Stimulated activated CD4-positive, alpha-beta T cell treated with anti-CD3 and anti-CD28 coated beads, Interleukin-2, amount 100 ng/mL, for 24 hours (primary cell): ENCODE measurements at places on chromosomes 6 and 20.
A peak's percentile ranks its signal among the peaks of the same experiment; 100 is the strongest.

DNA sequence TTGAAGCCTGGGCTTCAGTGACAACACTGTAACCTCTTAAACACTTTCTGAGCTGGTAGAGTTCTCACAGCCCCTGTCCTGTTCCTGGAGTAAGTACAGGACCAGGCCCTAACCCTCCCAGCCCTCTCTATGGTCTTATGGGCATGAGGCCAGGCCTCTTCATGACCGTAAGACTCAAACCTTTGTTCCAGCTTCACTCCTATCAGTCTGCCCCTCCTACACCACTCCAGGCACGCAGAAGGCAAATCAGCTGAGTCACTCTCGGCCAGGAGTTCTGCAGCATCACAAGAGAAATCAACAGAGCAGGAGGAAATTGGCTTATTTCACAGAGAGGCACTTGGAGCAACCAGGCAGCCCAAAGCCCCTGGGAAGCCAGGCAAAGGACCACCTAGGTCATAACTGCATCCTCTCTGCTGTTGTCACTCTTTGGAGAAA, 25.3 kb upstream of the CHD6 start:
- DNase-seq, result no peak

DNA sequence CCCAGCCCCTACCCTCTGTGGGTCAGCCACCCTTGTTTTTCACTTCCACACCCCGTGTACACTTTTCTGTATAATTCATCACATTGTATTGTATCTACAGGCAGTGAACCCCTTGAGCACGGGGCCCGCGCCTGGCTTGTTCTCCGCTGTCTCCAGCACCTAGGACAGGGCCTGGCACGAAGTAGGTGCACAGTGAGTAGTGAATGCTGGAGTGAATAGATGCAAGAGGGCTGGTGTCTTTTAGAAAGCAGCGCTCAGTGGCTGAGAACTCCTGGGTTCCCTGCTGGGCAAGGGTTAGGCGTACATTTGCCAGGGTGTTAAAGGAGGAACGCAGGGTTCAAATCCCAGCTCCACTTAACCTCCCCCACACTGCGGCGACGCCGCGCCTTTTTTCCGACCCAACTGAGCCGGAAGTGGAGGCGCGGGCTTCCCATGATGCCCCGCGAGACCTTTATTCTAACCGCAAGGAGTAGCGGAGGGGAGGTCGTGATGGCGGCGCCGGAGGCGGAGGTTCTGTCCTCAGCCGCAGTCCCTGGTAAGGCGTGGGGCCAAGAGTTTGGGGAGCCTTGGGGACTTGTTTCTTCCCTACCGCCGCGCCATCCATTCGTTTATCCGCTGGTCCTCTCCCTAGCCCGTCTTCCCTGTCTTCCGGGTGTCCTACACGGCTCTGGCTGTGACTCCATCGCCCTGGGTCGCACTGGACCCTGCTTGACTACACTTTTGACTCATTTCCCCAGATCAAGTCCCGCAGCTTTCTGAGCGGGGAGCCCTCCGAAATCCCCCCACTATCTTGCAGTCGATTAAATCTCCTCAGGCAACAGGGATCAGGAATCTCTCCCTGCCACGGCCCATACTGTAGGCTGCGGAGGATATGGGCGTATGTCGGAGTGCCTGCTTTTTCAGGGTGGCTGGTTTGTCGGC, at the start of gene MAD2L1BP:
Gene MAD2L1BP (plus strand): TSS at position 454 of the 921 bp plus-strand sequence. CDS start 36 bp downstream, at position 490.
- DNase-seq, result peak; percentile 89

DNA sequence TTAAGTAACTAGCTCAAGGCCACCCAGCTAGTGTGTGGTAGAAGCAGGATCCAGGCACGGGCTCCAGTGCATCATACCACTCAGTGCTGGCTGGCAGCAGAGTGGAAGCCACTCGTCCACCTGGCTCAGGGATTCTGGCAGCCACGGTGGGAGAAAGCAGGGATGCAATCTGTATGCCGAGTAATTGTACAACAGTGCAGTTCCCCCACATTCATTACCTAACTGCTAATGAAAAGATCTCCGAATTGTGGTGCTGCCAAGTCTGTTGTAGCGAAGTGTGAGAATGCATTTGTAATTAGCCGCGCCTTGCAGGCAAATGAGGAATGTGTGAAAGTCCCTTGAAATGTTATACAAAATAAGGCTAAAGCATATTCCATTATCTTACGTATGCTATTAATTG, 29.0 kb downstream of the KCNG1 start:
- DNase-seq, result no peak

GRCh38 chr20:59182401-59183044, 18.9 kb downstream of the ZNF831 start:
- DNase-seq, result no peak

DNA sequence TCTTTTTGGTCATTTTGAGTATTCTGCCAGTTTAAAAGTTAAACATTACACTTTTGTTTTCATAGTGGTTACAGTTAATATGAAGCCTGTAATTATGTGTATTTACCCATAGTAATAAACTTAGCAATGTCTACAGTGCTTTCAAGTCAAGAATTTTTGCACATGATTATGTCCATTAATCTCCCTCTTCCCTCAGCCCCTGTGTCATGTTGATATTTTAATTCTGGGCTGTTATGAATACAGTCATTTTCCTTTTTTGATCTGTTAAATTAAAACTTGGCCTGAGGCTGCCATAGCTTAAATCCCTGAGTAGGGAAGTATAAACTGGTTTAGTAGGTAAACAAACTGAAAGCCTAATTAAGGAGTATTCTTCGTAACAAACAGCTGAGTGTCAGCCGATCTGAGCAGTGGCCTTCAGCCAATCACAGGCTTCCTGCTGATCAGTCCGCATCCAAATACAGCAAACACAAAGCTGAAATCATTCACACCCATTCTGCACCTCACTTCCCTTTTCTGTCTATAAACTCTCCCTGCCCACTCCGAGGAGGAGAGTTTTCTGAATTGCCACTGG, 9.5 kb upstream of the SFT2D1 start:
- DNase-seq, result no peak

GRCh38 chr6:122501475-122501874, 29.9 kb upstream of the SERINC1 start:
- no peak for DNase-seq

- no peak for DNase-seq
Measured at GRCh38 chr6:31663961-31664789, 622 bp downstream of the GPANK1 start.

DNA sequence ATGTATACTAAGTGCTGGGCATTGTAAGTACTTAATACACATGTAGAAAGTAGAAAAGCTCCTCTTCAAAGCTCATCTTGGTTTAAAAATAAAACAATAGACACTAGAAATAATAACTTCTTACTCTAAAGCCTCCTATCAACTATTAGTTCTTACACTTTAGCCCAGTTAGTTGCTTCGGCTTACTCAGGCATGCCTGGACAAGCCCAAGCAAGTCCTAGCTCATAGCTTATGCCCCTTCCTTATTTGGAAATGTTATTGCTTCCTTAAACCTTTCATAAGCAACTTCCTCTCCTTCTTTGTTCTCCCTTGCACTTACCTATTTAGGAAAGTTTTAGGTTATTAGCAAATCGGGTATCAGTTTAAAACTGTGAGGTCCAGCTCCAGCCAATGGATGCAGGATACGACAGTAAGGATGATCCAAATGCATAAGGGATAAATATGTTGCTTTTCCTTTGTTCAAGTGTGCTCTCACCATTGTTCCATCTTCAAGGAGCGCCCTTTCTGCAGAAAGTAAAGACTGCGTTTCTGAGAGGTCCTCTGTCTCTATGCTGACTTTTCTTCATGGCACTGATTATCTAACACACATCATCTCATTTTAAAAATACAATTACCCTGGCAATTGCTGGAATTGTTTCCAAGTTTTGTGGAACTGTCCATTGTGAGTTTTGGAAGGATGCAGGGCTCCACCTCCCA, 12.3 kb downstream of the TMEM30A start:
- DNase-seq, result no peak

DNA sequence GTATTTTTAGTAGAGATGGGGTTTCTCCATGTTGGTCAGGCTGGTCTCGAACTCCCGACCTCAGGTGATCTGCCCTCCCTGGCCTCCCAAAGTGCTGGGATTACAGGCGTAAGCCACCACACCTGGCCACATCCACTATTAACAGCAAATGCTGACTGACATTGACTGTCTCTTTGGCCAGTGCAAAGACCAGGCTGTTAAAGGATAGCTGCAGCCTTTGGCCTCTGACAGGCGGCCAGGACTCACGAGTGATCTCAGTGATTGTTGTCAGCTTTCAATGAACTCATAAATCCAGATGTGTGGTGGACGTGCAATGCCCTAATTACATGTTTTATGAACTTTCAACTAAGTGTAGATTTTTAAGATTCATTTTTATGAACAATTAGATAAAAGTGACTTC, 174.4 kb upstream of the EXOC2 start:
- no peak for DNase-seq

- DNase-seq, result no peak
Measured at GRCh38 chr6:92023410-92023966, 1395.9 kb downstream of the EPHA7 start.

DNA sequence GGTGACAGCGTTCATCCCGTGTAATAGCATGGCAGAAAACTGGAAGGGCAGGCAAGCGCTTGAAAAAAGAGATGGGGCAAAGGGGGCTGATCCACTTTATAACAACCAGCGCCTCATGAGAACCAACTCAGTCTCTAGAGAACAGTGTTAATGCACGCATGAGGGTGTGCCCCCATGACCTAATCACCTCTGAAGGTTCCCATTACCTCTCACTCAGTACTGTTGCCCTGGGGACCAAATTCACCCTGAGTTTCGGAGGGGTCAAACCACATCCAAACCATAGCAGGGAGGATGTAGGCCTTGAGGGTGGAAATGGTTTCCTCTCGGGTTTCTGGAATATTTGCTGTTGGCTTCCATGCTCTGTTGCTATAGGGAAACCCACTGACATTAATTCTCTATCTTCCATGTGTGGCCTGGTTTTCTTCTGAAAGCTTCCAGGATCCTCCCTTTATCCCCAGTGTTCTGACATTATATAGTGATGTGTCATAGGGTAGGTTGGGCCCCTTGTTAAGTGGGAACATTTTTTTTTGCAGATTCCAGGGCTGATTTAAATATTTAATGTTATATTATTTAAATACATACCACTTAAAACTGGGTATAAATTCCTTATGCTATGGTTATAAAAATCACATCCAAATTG, 65.2 kb downstream of the PPP1R14C start:
- DNase-seq, result no peak

DNA sequence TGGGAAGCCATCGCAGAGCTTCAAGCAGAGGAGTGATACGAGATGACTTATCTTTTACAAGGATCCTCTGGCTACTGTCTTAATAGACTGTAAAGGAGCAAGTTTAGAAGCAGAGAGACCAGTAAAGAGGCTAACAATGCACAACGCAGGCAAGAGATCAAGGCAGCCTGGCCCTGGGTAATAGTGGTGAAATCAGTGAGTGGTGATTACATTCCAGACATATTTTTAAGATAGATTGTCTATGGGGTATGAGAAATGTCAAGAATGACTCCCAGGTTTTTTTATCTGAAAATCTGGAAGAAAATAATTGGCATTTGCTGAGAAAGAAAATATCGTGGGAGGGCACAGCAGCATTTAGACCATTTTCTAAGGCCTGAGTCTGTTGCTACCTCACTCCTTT, 213.6 kb upstream of the HTR1E start:
- DNase-seq, result no peak

- DNase-seq, result no peak
Measured at GRCh38 chr6:105746130-105746505, 340.0 kb upstream of the PRDM1 start.

DNA sequence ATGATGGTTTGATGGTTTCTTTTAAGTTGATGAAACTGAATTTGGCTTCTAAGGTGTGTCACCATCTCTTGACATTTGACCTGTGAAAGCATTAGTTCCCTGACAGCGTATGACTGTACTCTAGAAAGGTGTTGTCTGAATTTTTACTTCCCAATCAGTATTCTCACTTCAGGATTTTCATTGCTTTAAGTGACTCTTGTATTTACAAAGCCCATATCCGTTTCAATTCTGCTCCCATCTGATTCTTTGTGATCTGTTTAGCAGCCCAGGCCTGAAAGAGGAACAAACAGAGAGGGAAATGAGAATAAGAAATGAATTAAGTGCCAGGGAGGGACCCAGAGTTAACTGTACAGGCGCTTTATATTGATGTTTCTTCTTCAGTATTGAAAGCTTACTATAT, 73.7 kb downstream of the FARS2 start:
- no peak for DNase-seq

DNA sequence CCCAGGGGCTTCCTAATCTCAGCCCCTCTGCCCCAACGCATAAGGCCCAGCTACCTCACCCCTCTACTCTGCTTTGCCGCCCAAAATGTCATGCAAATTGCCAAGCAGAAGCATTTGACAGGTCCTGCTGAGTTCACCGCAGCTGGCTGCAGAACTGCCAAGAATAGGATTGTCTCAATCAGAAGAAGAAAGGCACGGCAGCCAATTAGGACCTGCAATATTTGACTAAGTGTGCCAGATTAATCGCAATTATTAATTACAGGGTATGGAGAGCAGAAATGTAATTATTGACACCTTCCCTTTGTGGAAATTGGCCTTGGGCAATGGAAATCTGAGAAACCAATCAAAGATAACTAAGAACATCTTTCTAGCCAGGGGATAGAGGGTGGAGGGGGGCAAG, 318.6 kb downstream of the LRFN2 start:
- DNase-seq, result no peak

DNA sequence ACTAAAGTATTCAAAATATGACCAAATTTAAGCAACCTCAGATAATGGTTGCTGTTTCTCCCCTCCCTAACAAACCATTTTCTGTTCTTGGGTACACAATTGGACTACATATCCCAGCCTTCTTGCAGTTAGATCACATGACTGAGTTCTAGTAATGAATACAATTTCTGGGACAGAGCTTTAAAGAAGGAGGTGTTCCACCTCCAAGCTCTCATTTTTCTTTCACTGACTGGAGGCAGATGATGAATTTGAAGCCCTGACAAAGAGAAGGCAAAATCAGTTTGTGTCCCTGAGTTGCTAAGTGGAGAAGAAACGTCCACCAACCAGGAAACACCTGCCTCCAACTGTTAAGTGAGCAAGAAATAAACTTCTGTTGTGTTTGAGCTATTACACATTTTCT, 117.2 kb downstream of the LCA5 start:
- DNase-seq, result no peak

DNA sequence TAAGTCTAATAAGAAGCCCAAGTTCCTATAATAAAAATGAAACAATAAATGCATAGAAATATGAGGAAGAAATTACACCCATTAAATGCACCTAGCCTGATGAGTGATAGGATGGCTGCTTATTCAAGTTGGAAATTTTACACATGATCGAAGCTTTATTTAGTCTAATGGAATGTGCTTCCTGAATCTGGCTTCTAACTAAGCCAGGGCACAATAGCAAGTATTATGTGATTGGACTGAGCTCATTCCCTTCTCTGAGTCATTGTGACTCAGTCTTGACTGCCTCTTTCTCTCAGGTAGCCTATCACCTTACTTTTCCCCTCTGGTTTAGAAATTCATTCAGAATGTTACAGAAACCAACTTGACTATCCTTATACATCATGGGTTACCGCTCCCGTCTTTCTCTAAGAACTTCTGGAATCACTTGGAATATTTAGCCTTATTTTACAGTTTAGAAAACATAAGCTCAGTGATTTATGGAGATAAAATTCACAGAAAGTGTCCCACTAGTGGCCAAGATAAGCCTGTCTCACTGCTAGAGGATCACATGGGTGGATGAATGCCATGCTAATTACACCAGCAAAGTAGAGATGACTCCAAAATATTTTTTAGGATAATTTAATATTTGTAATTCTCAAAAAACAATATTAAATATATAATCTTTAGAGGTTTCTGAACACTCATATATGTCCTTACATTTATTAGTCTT, 505.3 kb upstream of the JAG1 start:
- DNase-seq, result no peak

- no peak for DNase-seq
Measured at GRCh38 chr6:143620447-143620846, 57.3 kb upstream of the PHACTR2 start.
